AG20443 (cell line): ENCODE measurements at places on chromosomes 2 and 18.

GRCh38 chr2:85862426-85862825, 26.4 kb downstream of the ST3GAL5 start:
- no peak for DNase-seq

DNA sequence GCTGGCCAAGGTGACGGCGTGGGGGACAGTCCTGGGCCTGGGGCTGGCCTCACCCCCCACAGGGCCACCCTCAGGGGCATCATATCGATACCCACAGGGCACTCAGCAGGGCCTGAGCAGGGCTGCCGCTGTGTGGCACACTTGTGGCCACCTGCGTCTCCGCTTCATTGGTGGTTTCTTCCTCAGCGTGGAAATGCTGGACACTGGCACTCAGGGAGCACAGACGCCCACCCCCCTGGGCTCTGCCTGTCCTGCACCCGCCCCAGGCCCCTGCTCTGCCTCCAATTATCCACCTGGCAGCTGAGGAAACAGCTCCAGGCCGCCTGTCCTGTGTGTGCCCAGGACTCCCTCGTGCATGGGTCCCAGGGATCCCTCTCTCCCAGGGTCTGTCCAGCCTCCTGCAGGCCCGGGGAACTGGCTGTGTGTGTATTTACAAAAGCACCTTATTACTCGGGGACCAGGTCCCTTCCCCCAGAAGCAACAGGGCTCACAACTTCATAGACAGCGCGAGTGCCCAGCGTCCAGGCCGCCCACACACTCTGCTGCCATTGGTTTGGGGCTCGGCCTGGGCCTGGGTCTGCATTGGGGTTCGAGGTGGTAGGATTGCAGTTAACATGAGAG, 13.1 kb downstream of the CROCC2 start:
- no peak for DNase-seq

- peak; percentile 67 for DNase-seq
Measured at GRCh38 chr2:37869771-37870170, 55.3 kb upstream of the RMDN2 start.

DNA sequence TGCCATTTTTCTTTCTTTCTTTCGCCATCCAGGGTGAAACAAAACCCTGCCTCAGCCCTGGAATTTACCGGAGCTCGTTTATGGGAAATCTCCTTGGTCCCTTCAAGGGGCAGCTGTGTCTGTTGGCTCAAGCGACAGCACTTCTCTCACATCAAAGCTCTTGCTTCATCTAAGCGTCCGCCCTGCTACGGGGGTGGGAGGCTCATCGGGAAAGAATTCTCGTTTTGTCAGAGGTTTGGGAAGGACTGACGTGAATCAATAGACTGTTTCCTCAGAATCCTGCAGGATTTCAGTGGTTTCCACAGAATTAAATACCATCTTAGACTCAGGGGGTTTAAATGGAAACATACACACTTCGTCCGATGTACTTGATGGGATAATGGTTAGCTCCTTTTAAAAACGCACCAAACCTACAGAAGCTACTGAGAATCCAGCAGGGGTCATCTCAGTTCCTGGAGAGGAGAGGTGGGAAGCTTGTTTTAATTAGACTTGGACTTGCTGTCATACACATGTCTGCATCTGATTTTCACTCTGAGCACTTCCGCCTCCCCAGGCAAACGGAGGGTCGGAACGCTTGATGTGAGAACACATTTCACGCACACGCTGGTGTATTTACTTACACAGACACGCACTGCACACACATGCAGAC, 91.6 kb downstream of the ASB1 start:
- DNase-seq, result peak; percentile 92

- peak; percentile 9 for DNase-seq
Measured at GRCh38 chr2:149611100-149611820, 23.7 kb upstream of the MMADHC start.

GRCh38 chr2:68722712-68723111, 11.9 kb upstream of the ARHGAP25 start:
- no peak for DNase-seq

- no peak for DNase-seq
Measured at GRCh38 chr2:173764094-173764493, 201.1 kb downstream of the SP3 start.

GRCh38 chr2:28780496-28780895, 28.9 kb downstream of the PPP1CB start:
- no peak for DNase-seq

DNA sequence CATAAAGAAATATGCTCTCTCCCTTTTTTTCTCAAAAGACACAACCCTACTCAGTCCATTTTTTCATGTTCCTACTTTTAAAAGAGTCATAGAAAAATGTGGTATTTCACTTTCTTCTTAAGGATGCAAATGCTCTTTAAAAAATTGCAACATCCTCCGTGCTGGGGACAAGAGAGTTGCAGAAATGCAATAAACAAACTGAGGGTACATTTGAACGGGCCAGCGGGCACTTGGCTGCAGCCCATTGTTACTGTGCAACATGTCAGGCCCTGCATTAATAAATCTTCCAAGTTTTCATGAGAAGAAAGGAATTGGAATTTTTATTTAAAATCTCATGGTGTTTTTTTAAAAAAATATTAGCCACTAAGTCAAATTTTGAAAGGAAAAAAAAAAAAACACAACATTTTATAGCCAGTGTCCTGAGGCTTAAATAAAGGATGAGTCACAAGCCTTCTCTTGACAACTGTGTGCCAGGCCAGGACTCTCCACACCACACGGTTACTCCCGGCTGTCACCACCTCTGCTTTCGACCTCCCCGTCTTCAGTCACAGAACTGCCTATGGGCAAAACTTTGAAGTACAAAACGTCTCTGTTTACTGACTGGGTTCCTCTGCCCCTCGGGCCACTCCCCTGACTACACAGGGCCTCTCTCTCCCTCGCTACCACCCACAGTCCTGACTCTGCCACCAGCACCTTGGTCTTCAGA, 57.5 kb upstream of the MFF start:
- peak; percentile 40 for DNase-seq

DNA sequence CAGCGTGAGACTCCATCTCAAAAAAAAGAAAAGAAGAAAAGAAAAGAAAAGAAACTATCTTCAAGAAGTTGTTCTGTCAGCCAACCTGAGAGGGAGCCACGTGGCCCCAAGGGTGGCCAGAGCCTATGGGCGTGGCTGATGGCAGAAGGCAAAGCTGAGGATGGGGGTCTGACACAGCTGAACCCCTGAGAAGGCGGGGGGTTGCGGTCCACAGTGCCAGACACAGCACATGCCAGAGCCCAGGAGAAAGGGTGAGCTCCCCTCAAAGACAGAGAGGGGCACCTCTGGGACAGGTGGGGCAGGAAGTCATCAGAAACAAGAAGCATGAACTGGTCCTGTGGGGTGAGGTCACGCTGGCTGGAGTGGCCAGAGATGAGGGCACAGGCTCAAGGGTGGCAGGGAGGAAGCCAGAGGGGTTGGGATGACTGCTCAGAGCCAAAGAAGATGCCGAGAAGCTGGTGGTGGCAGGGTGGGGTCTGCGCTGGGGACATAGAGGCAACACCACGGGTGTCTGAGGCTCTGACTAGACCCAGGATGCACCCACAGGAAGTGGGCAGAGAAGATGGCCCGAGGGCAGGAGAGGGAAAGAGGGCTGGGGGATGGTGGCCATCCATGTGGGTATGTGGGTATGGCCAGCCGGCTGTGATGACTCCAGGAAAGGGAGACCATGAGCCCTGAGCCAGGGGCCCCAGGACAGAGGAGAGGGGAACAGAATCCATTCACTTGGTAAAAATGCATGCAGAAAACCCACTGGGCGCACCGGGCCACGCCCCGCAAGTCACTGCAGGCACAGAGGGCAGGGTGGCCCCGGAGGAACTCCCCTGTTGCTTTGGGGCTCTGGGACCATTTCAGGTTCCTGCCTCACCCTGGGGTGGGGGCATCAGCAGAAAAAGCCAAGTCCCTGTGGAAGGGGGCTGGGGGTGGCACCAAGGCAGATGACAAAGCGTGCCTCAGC, 8.4 kb downstream of the KIF1A start:
- DNase-seq, result no peak

GRCh38 chr2:205545971-205546816, 136.1 kb upstream of the NRP2 start:
- DNase-seq, result no peak

DNA sequence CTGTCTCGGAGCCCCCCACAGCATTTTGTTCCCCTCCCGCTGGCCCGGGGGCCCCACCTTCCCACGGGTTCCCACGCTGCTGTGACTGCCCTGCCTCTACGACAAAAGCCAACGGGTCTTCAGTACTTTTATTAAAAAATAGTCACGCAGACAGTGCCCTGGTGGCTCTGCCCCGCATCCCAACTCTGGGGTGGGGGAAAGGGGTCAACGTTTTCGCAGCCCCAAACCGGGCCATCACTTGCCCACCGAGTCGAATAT, 1.0 kb downstream of the UCN start:
- no peak for DNase-seq

GRCh38 chr2:190888449-190888848, 7.8 kb downstream of the GLS start:
- no peak for DNase-seq

DNA sequence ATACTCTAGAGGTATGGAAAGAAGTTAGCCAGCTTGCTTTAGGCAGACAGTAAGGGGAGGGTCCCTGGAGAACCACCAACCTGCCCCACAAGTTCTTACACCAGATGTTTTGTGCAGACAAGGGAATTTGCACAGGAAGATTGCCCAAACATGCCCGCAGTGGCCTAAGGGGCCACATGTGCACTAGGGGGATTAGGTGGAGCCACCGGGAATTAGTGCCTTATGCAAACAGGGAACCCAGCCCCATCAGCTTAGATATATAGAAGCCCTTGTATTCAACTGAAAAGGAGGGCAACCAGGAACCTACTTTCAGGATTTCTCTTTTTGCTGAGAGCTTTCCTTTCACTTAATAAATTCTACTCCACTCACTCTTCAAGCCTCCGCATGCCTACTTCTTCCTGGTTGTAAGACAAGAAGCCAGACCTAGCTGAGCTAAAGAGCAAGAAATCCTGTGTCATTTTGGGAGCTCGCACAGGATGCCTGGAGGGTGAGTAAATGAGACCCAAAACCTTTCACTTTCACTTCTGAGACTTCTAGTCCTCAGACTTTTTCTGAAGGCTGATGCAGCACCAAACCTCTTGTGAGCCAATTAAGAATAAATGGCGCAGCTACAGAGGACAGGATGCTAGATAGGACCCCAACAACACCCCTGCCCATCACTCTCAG, 146.3 kb downstream of the GCA start:
- no peak for DNase-seq

DNA sequence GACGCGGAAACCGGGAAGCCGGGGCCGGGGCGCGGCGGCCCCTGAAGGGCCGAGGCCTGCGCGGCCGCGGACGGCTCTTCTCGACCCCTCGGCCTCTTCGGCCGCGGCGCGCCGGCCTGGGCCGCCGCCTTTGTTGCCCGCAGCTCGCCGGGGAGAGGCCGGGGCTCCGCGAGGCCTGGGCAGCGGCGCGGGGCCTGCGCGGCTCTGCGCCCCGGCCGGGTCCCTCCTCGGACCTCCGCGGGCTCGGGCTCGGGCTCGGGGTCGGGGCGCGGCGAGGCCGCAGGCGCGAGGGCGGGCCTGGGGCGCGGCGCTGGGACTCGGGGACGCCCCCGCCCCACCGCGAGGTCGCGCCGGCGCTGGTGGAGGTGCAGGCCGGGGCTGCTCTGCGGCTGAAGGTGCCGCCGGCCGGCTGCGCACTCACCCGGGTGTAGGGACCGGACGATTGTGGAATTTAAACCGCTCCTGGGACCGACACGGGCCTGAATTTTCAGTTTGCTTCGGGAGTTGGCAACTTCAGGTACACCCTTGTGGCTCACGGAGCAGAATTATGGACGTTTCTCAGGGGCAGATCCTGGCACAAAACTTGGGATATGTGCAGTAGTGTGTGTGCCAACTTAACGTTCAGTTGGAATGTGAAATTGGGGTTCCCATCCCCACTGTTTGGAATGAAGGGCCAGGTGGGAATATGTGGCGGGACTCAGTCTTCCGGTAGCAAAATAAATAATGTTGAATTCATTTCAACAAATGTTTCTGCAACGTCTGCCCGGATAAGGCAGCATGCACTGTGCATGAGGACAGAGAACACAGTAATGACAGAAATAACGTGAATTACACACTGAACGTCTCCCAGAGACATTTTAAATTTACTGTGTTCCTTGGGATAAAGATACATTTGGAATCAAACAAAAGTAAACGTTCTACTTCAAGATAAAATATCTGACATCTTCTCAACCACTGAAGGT, 787 bp downstream of the SOCS6 start:
- DNase-seq, result peak; percentile 65

DNA sequence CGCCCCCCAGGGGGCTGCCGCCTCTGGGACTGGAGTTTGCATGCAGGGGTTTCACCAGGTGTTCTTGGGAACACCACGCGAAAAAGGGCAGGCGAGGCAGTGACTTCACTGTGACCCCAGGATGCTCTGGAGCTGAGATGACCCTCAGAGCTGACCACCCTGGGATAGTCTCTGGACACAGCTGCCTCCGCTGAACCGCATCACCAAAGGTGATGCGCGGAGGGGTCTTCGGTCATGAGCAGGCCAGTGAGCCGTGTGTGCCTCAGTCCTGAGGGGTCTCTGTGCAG, 17.5 kb downstream of the GPR35 start:
- DNase-seq, result no peak

- no peak for DNase-seq
Measured at GRCh38 chr2:218516614-218517013, 51.5 kb downstream of the USP37 start.

- DNase-seq, result no peak
Measured at GRCh38 chr2:15763822-15764682, 172.4 kb downstream of the DDX1 start.

- DNase-seq, result no peak
Measured at GRCh38 chr2:135637456-135638087, 104.1 kb upstream of the UBXN4 start.

DNA sequence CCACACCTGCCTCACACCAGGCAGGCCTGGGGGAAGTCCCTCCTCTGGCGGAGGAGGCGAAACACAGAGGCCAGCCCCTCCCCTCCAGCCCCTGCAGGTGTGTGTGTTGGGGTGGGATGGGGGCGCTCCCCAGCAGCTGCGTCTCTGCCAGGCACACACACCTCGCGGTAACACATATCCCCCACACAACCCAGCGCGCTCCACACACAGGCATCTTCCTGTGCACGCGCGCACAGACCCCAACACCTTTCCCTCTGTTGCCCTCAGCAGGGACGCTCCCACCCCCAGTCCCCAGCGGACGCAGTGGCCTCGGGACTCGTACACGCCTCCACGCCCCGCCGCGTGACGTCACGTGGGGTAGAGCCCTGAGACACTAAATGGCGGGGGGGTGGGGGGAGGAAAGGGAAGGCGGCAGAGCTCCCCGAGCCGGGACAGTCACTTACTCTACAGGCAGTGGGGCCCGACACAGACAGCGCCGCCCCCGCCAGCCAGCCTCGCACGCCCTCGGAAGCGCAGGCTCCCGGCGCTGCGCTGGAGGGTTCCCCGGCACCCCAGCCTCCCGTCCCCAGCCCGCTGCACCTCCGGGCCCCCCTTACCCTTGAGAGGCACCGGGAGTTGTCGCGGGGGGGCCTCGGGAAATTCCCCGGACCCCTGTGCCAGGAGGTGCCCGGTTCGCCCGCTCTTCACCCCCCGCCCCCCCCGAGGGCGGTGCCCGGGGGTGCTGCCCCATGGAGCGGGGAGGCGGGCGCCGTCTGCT, at the start of gene WNT10A:
WNT10A (plus strand) TSS at position 751 of the 757 bp plus-strand sequence. CDS start 144 bp downstream, outside the sequence.
- no peak for DNase-seq
